ENCODE measurements at places on chromosomes 12 and 14.
A peak's percentile ranks its signal among the peaks of the same experiment; 100 is the strongest.

GRCh38 chr12:26608706-26609105 lies 224.3 kb downstream of the ITPR2 start:
- H3K36me3 ChIP-seq = no peaks in the 10 kb centered on the region
- H3K4me3 ChIP-seq = no peak overlapping the region
- H3K27ac ChIP-seq = no peak overlapping the region
- no peaks in the 10 kb centered on the region for H3K4me1 ChIP-seq
- H3K27me3 ChIP-seq = no peaks in the 10 kb centered on the region

DNA sequence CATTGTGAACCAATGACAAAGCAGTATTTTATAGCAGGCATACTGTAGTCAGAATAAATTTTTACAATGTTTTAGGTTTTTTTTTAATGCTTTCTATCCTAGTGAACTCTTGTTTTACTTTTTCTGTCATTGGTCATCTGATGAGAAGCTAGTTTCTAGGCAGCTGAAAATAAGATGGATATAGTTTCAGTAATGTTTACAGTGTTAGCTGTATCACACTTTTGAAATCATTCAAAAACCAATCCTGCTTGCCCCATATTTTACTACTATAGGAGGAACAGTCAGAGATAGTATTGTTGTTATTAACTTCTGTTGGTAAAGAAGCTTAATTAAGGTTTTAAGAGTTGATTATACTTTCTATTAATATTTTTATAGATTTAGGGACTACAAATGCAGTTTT lies 24.5 kb downstream of the USP15 start:
- H3K27ac ChIP-seq = no peak overlapping the region
- no peaks in the 10 kb centered on the region for H3K27me3 ChIP-seq
- no peak for DNase-seq
- H3K4me1 ChIP-seq = no peaks in the 10 kb centered on the region
- H3K36me3 ChIP-seq = no peaks in the 10 kb centered on the region

- no peak for DNase-seq
- no peaks in the 10 kb centered on the region for H3K4me1 ChIP-seq
- peaks cover 20% of the 10 kb centered on the region for H3K36me3 ChIP-seq
- H3K4me3 ChIP-seq = no peak overlapping the region
- no peak overlapping the region for H3K27ac ChIP-seq
- H3K27me3 ChIP-seq = peaks cover under 1% of the 10 kb centered on the region
Measured at GRCh38 chr12:117092886-117093285, 6.3 kb downstream of the TESC start.

GRCh38 chr14:102499401-102500157 lies 10.0 kb downstream of the ANKRD9 start:
- peak; percentile 27 for DNase-seq
- H3K4me3 ChIP-seq = no peak overlapping the region
- H3K36me3 ChIP-seq = peaks cover 6% of the 10 kb centered on the region
- H3K27me3 ChIP-seq = no peaks in the 10 kb centered on the region
- no peaks in the 10 kb centered on the region for H3K4me1 ChIP-seq

DNA sequence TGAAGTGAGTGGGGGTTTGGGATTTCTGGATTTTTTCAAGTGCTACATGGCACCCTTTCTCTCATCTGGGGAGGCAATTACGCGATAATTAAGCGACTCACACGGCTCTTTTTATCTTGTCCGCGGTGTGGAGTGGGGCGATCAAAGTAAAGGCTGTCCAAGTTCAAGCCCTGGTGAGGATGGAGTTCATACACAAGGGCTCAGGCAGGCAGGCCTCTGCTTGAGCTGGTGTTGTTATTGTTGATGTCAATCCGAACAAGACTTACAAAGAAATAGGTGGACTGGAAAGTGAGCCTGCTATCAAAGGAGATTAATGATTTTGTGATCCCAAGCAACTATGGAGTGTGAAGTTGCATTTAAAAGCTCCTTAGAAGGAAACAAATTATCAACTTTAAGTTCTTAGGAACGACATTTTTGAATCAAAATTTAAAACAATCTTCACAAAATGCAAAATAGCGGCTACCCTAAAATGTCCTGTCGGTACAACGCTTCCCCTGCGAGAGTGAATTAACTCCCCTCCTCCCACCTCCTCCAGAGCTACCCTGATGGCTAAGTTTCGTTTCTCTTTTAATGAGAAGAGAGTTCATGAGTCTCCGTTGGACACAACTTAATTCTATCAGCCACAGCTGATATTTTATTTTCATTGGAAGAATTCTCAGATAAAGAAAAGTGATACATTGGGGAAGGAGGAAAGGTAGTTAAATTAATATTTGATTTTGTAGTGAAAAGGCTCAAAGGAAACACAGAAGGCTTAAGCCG lies 5.9 kb downstream of the FOXA1 start:
- no peak overlapping the region for H3K27ac ChIP-seq
- H3K27me3 ChIP-seq = peaks cover 78% of the 10 kb centered on the region
- peak overlapping the region; percentile 78 for H3K4me3 ChIP-seq
- H3K4me1 ChIP-seq = peaks cover 3% of the 10 kb centered on the region

DNA sequence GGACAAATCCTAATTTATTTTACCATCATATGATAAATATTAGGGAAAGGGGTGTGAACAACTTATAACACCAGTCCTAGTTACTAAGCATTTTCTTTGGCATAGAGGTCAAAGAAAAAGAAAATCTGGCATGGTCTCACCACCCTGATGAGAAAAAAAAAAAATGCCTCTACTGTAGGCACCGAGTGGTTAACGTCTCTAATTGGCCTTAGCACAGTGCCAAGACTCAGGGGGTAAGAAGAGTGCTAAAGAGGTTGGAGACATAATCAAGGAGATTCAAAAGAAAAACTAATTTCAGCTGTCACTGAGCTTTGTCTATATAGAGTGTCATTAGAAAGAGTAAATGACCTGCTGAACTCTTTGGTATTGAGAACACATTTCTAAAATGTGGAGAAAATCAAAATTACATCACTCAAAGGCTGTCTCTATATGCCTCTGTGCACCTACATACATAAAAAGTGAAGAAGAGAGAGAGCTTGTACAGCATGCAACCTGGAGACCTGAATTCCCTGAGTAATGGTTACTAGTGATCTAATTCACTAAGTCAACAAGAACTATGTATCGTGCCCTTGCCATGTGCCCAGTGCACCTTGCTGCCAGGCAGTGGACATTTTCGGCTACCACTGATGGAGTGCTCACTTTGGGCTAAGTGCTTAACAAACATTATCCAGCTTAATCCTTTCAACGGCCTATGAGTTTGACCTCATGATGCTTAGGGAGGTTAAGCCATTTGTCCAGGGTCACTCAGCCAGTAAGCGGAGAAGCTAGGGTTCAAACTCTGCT lies 113.8 kb upstream of the G2E3 start:
- no peaks in the 10 kb centered on the region for H3K27me3 ChIP-seq
- no peak overlapping the region for H3K4me3 ChIP-seq
- H3K27ac ChIP-seq = no peak overlapping the region
- DNase-seq = no peak

- H3K27ac ChIP-seq = no peak overlapping the region
- no peak for DNase-seq
- no peaks in the 10 kb centered on the region for H3K36me3 ChIP-seq
- H3K27me3 ChIP-seq = no peaks in the 10 kb centered on the region
- H3K4me1 ChIP-seq = peaks cover 8% of the 10 kb centered on the region
Measured at GRCh38 chr12:123099560-123100192, 51.2 kb downstream of the PITPNM2 start.
